Vagina (tissue), 2 donors: ENCODE measurements at places on chromosomes 12 and 14.

DNA sequence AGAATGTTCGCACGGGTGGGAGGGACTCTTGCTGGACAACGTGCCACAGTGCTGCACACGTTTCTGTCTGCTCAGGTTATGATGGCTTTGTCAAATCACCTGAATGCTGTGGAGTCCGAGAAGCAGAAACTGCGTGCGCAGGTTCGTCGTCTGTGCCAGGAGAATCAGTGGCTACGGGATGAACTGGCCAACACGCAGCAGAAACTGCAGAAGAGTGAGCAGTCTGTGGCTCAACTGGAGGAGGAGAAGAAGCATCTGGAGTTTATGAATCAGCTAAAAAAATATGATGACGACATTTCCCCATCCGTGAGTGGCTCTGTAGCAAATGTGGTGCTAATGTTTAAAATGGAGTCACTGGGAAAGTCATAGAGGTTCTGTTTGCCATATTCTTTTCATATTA is 28.5 kb downstream of the KLC1 start:
- no peaks in the 10 kb centered on the region for H3K27me3 ChIP-seq
- no peak overlapping the region for H3K4me3 ChIP-seq
- H3K27ac ChIP-seq, result no peak overlapping the region
- no peak for DNase-seq
- no peaks in the 10 kb centered on the region for H3K36me3 ChIP-seq

DNA sequence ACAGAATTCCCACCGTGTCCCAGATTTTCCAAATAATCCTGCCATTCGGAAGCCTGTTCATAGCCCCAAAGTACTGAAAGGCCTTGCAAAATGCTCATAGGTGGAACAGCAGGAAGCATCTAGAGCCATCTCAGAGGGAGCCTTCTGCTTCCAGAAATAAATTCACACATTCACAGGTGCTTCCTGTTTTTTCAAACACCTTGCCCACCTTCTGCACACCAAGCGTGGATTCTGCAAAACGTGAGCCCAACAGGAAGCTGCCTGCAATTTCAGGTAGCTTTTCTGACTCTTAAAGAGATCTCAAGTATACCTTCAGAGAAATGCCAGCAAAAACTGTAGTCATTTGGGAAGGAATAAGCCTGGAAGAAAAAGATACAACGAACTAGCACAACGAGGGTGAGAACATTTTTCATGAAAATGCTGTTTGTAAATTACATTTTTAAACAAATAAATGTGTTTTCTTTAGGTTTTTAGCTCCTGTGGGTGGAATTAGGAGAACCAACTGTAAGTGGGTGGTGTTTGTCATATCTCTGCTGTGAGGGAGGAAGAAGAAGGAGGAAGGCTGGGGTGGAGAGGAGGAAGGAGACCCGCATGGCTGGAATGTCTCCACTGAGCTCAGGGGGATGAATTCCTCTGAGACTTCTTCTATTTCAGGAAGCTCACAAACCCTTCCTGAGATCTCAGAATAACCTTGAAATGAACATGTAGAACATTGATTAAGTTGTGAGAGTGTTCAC is at the start of gene IFNG-AS1:
Gene IFNG-AS1 (plus strand): TSS at position 264 of the 737 bp plus-strand sequence.
- no peaks in the 10 kb centered on the region for H3K4me1 ChIP-seq
- H3K27ac ChIP-seq, result no peak within 1 kb of the TSS
- H3K36me3 ChIP-seq, result no peaks in the 10 kb centered on the region
- no peaks in the 10 kb centered on the region for H3K27me3 ChIP-seq
- no peak for DNase-seq

DNA sequence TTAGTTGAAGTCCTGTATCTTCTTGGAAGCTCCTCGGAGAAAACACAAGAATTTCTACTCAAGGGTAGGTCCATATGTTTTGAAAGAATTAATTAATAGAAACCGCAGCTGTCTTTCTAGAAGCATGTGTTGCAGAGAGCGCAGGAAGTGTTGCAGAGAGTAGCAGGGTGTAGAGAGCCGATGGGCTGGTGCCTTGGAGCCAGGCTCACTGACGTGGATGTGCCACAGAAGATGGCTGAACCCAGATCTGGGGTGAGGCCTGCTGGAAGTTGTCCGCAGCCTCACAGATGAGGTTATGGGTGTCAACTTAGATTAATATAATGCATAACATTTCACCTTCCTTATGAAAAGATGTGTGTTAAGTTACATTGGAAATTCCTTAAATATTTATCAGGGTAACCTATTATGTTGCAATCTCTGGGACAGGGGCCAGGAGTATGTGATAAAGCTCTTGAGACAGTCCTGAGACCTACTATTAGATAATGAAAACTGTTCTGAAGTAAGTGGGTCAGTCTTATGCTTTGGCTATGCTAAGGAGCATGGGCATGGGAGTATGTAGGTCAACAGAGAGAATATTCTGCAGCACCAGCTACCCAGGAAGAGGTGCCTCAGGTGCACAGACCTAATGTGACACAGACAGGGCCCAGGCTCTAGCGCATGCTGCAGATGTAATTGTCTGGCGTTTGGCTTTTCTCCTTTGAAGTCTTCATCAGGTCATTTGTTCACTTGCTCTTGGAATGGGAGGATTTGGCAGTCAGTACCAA is 973.3 kb downstream of the BCL11B start:
- no peaks in the 10 kb centered on the region for H3K36me3 ChIP-seq
- DNase-seq, result no peak
- no peaks in the 10 kb centered on the region for H3K4me1 ChIP-seq
- H3K27me3 ChIP-seq, result no peaks in the 10 kb centered on the region
- no peak overlapping the region for H3K27ac ChIP-seq

DNA sequence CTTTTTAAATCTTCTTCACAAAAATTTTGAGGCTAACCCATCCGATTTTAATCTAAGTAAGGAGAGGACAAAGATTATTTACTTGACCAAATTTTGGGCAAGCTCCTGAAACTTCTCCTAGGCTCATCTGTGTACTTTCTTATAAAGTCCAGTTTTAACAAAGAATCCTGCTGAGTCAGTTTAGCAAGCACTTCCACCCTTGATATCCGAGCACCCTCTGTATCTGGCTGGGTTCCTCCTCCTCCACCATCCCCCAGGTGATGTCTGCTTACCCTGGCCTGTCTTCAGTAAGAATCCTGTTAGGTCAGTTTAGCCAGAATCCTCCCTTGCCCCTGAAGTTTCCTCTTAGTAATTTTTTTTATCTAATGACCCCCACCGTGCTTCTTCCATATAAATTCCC is 140.5 kb downstream of the PHLDA1 start:
- H3K36me3 ChIP-seq, result no peaks in the 10 kb centered on the region
- no peak for DNase-seq
- H3K27ac ChIP-seq, result no peak overlapping the region
- no peaks in the 10 kb centered on the region for H3K27me3 ChIP-seq
- no peak overlapping the region for H3K4me3 ChIP-seq

DNA sequence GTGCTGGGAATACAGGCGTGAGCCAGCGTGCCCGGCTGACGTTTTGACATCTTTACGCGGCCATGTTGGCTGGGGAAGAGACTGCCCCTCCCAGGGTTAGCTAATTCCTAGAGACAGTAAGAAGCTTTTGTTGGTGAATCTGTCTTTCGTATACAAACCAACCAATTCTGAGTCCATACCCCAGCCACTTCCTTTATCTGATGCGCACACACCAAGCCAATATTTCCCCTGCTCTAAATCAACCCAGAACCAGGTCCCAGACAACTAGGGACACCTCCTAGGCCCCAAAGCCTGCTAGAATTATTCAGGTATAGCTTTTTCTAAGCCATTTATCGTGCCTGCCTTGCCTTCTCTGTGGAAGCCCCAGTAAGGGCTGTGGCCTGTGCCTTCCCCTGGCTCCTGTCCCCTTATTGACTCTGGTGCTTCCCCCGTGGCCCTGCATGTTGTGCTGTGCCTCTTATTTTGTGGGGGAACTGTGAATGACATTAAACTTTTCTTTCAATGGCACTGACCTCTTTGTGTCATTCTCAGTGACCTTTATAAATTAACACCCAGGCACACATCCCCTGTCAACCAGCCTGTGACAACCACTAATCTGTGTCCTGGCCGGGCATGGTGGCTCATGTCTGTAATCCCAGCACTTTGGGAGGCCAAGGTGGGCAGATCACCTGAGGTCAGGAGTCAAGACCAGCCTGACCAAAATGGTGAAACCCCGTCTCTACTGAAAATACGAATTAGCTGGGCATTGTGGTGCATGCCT is 10.7 kb upstream of the EVL start:
- no peak overlapping the region for H3K4me3 ChIP-seq
- no peak overlapping the region for H3K27ac ChIP-seq
- DNase-seq, result no peak
- no peaks in the 10 kb centered on the region for H3K27me3 ChIP-seq
